Astrocyte of the hippocampus (primary cell): ENCODE measurements at places on chromosomes 16 and 17.
A peak's percentile ranks its signal among the peaks of the same experiment; 100 is the strongest.

DNA sequence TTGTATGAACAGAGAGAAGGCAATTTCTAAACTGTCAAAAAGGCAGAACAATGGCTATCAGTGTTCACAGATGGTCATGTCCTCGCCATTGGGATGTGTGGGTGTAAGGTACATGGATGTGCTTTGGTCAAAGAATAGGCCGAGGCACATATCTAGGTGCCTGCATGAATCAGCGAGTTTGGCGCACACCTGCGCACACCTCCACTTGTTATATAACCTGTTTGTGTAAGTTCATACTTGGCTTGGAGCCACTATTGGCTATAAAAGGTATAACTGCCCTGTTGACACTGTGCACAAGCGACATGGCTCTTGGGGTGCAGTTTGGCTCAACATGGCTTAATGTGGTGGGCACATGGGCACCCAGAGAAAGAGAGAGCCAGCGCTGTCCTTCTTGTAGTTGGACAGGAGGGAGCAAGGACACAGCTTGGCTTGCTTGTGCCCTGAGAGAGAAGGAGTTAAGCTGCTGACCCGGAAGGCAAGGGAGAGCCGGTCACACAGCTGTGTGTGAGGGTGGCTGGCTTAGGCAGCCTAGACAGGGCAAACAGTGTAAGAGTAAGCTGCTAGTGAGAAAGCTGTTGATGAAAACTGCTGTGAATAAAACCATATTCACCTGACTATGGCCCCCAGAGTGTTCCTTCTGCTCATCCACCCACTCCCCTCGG, 499.1 kb downstream of the KCNJ2 start:
- DNase-seq, result no peak

- no peak for DNase-seq
Measured at GRCh38 chr16:16909126-16909525, 530.2 kb downstream of the NPIPA7 start.

- peak; percentile 64 for DNase-seq
Measured at GRCh38 chr17:9346296-9346926, 229.2 kb downstream of the STX8 start.

GRCh38 chr16:53768167-53768566, 64.2 kb downstream of the FTO start:
- peak; percentile 48 for DNase-seq

DNA sequence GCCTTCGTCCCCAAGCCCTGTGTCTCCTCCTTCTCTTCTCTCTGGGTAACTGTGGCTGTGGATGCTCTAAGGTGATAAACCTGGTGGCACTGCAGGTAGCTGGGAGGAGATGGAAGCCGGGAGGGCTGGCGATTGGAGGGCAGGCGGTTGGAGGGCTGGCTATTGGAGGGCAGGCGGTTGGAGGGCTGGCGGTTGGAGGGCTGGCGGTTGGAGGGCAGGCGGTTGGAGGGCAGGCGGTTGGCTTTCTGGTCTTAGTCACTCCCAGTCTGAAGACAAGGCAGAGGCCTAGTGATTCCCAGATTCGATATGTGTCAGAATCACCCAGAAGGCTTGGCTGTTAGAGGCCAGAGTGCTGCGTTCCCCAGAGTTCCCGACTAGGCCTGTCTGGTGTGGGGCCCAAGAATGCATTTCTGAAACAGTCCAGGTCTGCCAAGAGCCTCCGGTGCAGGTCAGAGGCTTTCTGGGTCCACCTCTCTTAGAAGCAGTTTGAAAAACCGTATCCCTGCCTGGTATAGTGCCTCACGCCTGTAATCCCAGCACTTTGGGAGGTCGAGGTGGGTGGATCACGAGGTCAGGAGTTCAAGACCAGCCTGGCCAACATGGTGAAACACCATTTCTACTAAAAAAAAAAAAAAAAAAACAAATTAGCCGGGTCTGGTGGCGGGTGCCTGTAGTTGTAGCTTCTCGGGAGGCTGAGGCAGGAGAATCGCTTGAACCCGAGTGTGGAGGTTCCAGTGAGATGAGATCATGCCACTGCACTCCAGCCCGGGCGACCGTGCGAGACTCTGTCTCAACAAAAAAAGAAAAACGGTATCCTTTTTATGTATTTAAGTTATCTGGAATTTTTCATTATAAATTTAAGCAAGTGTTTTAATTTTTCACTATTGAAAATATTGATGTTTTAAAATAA, 59.7 kb downstream of the WDR45B start:
- DNase-seq, result no peak

GRCh38 chr17:82076785-82077591, 11.4 kb upstream of the DUS1L start:
- no peak for DNase-seq

DNA sequence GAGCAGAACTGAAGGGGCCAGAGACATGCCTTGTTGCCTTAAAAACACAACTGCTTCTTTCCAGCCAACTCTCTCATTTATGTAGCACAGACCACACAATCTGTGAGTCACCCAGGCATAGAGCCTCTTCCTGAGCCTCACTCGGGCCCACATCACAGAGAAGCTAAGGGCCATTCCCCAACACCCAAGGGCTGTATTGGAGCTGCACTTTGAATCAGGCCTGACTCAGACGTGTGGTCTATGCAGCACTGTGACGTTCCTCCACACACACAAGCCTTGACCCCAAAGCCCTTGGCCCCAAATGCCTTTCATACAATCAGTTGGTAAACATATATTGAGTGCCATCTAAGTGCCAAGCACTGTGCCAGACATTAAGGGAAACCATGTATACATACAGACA, 308.9 kb upstream of the DYNLRB2 start:
- DNase-seq, result peak; percentile 83

DNA sequence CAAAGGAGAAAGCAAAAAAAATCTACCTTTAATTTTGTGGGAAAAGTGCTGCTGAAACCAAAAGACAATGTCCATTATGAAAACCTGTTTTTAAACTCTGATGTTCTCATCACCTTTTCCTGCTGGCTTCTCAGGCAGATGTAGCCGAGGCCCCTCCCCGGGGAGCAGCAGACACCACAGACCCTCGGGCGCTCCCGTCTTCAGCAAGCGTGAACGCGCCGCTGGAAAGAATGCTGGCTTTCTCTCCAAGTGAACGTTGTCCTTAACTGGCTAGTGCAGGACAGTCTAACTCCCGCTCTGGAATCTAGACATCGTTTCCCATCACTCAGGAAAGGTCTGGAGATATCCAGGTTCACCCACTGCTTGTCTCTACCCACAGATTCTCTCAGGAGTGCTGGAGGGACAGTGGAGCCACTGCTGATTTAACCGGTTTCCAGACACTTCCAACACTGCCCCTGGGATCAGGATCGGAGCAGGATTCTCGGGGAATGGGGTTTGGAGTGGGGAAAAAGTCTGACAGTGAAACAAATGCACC, 211.2 kb downstream of the RBFOX3 start:
- DNase-seq, result no peak

- no peak for DNase-seq
Measured at GRCh38 chr17:77498791-77499698, 358.3 kb downstream of the SEC14L1 start.

- no peak for DNase-seq
Measured at GRCh38 chr16:75794426-75794825, 68.1 kb upstream of the CPHXL start.

DNA sequence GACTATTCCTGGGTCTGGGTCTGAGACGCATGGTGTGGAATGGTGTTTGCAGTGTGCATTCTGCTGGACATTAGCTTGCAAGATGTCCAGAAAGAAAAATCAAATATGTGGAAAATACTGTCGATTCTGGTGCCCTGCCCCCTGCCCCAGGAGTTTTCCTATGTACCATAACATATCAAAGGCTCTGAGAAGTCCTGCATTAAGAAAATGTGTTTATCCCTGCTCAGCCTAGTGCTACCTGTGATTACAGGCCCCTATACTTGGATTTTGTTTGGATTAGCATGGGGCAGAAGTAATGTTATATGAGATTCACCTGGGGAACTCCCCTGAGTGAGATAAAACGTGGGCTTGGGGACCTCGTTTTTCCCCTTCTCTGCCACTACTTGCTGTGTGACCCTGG, 325.0 kb downstream of the CBLN1 start:
- no peak for DNase-seq

DNA sequence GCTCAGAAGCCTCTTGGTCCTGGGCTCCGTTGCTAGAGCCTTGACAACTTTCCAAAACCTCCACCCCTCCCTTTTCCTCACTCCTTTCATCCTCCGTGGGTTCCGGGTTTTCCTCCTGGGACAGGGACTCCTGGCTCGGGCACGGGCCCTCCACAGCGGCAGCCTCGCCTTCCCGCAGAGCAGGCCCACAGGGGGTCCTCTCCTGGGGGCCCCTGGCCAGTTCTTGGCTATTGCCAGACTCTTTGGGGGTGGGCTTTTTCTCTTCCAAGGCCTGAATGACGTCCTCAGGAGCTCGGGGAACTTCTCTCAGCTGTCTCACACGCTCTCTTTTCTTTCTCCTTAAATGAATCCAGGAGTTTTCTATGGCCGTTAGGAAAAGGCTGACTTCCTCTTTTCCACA, 19.3 kb upstream of the MNT start:
- no peak for DNase-seq

DNA sequence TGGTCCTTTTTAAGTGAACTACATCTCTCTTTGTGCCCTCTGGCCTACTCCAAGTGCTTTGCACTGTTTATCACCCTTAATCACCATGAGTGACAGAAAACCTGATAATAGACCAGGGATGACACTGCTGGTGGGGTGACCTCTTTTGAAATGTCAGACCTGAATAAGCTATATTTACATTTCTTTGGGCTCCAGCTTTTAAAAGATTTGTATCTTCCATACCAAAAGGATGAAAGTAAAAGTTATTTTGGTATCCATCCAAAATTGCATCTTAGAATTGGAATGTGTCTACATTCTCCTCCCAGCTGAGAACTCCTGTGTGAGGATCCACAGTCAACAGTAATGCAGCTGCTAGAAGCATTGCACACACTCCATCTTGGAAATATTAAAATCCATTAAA, 370.0 kb downstream of the CDH11 start:
- peak; percentile 39 for DNase-seq

GRCh38 chr17:42833767-42834422, 698 bp downstream of the PSME3 start:
- DNase-seq, result no peak

DNA sequence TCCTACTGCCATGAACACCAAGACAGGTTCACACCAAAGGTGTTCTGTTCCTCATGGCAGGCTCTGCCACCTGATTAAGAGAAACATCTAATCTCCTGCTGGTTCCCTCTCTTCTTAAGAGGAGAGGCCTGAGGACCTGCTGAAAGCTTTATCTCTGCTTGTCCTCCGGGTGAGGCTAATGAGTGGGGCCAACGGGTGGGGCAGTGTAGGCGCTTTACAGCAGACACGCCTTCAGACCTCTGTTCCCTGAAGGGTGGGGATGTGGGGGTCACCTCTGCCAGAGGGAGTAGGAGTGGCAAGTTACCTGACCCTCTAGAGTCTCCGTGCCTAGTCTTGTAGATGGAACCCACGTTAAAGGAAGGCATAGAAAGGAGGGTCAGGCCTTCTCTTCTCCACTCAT, 4.2 kb upstream of the MRM1 start:
- DNase-seq, result no peak

GRCh38 chr17:79650861-79651260, 40.0 kb upstream of the RBFOX3 start:
- no peak for DNase-seq

DNA sequence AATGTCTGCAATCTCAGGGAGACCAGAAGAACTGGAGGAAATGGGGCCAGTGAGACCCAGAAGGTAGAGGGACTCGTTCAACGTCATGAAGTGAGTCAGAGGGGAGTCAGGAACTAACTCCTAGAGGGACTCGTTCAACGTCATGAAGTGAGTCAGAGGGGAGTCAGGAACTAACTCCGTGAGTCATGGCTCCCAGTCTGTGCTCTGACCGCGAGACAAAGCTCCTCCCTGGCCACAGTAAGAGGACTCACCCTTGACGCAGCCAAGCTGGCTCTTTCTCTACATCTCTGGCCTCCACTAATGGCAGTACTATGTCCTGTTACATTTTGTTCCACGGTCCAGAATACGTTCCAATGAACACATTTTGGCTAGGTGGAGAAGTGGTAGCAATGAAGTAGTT, 902.5 kb downstream of the KCNJ2 start:
- peak; percentile 96 for DNase-seq

DNA sequence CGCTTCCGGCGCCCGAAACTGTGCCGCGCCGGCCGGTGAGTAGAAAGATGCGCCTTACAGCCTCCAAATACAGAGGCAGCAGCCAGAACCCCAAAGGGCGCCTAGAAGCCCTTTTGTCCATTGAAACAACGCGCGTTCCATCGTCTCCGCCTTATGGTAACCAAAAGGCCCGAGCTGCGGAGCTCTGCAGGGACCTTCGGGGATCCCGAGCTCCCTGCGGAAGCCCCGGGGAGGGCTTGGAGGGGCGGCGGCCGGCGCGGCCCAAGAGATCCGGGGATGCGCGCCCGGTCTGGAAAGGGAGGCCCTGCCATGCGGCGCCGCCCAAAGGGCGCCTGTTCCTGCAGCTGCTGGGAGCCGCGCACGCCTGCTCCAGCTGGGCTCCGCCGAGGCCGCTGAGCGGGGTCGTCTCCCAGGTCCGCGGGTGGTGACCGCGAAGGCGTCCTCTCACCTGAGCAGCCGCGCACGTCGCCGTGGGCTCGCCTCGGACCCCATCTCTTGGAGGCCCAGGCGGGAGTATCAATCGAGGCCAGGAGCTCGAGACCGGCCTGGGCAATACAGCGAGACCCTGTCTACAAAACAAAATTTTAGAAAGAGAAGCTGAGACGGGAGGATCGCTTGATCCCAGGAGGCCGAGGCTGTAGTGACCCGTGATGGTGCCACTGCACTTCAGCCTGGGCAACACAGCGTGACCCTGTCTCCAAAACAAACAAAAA, 742 bp upstream of the FBXO31 start:
- DNase-seq, result no peak

GRCh38 chr16:85181739-85182129, 69.5 kb upstream of the CIBAR2 start:
- no peak for DNase-seq

- peak; percentile 77 for DNase-seq
Measured at GRCh38 chr16:77171745-77172635, 19.0 kb upstream of the MON1B start.

GRCh38 chr16:12097523-12098428, 121.2 kb downstream of the SNX29 start:
- peak; percentile 46 for DNase-seq

DNA sequence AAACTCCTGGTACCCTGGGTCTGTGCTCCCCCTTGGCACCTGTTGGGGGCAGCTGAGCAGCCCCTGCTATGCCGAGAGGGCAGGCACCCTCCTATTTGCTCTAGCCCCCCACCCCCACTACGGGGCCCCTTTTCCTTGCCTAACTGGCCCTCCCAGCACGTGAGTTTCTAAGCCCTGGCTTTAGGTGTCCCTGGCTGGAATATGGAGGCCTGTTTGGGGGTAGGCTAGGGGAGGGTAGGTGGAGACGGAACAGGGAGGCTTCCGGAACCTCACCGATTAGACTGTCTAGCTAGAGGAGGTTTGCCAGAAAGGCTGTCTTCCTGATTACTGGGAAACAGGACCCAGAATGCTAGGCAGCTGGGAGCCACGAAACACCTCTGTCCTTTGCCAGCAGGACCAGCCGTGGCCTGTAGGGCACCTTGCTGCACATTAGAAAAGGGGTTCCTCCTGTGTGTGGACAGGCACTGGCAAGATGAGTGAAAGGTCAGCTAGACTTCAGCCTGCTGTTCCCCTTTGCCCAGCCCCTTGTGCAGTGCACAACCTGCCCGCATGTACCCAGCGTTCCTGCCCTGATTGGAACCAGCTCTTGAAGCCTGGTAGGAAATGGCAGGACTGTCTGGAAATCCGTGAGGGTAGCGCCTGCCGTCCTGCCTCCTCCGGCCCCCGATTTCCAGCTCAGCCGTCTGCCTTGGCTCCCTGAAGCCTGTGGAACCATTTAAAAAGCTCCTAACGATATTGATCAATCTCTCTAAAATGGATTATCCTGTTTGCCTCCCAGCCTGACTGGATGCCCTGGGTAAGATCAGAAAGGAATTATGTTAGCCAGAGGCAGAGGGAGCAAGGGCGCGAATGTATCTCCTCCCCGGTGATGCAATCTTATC, 83.4 kb upstream of the GSE1 start:
- DNase-seq, result no peak

GRCh38 chr16:57959121-57959520, 11.8 kb downstream of the CNGB1 start:
- no peak for DNase-seq
